Lung microvascular endothelial cell (primary cell): ENCODE measurements at places on chromosomes 12 and 14. TPM values are rescaled to one million over a fixed set of nuclear protein-coding genes. Genes with fewer than 3 reads are reported as not detected.
A peak's percentile ranks its signal among the peaks of the same experiment; 100 is the strongest.

DNA sequence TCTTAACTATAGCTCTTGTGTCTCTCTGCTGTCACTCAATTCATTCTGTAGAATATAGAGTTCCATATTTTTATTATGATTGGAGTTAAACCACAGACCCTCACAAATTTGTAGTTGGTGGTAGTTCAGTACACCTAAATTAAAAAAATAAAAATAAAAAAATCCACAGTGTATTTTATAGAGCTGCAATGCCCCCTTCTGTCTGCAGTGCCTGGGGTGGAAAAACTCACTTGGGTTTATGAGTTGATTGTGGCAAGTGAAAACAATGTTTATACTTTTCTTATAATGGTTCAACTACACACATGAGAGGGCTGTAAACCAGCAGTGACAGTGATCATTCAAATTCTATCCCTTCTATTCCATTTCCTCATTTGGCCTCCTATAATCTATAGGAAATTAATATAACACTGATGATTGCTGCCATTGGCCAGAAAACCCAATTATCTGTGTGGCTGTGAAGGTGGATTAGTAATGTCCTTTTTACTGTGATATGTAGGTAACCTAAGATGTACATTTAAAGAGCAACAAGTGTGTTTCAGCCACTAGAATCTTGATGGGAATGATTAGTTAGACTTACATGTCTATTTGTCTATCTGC lies 166.9 kb upstream of the LRIG3 start:
- DNase-seq, result peak; percentile 46

GRCh38 chr12:69383074-69383473 lies 23.5 kb downstream of the YEATS4 start:
- DNase-seq, result no peak

- DNase-seq, result no peak
Observed at GRCh38 chr12:43362910-43363694, 188.9 kb downstream of the ADAMTS20 start.

DNA sequence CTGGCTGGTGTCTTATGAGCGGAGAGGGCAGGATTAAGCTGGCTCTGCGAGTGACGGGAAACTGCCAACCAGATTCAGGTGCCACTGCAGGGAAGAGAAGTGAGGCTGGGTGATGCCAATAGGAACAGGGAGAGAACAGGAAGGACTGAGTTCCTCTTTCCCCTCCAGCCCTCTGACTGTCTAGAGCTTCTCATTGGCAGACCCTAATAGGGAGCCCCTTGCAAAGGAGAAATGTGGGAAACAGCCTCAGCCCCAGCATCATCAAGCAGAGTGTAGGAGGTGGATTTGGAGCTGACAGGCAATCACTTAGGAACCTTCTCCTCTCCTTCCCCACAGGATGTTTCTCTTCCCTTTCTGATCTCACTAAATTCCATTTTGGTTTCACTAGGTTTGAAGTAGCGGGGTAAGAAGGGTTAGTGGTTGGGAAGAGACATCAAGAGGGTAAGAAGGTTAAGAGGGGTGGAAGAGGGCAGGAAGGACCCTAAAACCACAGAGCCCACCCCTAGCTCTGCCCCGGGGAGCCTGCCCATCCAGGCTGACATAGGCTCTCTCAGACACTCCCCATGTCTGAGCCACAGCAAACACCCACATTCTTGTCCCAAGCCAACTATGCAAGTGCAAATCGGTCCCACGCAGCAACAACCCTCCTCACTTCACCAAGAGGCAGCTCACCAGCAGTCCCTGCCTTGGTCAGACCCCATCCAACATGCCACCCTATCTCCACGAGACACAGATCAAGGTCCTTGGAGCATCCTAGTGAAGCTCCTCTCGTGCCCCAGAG lies 111.1 kb downstream of the STAB2 start:
- no peak for DNase-seq

DNA sequence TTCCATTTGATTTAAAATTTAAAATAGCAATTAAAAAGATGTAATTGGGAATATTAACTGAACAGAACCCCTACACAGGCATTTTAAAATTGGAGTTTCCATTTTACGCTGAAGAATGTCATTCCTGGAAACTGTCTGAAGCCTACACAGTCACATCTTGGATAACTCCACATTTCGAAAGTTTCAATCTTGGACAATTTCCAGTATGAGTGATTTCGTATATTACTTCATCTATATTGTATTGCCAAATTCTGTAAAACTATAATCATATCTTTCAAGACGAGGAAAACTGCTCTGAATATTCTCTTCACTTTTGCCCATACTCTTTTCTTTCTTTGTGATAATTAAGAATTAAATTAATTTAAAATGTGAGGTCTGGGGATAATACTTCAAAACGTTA lies 194.2 kb upstream of the ABCD2 start:
- DNase-seq, result no peak

- no peak for DNase-seq
Observed at GRCh38 chr14:75933712-75934296, 48.0 kb downstream of the TGFB3 start.

DNA sequence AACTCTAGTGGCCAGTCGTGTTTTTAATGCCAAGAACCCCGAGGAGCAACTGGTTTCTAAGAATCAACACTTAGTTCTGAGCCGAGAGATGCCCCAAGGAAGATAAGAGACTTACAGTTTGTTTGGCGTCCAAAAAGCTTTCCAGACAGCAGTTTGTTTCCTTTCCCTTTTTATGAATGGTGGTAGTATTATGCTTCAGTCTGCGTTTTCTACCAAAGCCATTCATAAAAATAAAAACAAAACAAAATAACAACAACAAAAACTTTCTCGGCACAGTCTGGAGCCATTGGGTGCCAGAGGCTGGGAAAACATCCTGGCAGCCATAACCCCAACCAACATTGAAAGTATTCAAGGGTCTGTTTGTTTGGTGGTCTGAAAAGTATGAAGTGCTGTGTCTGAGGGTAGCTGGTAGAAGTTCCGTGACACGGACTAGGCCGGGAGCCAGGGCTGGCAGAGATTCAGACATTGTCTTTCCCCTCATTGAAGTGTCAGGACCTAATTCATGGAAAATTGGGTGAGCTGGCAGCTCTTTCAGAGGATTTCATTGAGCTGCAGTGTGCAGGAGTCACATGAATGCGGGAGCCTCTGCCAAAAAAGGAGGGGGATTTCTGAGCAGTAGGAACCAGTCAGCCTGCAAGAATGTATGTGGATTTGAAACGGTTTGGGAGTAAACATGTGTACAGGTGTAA lies 124.2 kb downstream of the HMGA2 start:
- peak; percentile 100 for DNase-seq

- DNase-seq, result no peak
Observed at GRCh38 chr12:1911598-1912575, 6.6 kb downstream of the CACNA2D4 start.

GRCh38 chr12:50220363-50220995 lies 53.3 kb upstream of the CERS5 start:
- peak; percentile 67 for DNase-seq

DNA sequence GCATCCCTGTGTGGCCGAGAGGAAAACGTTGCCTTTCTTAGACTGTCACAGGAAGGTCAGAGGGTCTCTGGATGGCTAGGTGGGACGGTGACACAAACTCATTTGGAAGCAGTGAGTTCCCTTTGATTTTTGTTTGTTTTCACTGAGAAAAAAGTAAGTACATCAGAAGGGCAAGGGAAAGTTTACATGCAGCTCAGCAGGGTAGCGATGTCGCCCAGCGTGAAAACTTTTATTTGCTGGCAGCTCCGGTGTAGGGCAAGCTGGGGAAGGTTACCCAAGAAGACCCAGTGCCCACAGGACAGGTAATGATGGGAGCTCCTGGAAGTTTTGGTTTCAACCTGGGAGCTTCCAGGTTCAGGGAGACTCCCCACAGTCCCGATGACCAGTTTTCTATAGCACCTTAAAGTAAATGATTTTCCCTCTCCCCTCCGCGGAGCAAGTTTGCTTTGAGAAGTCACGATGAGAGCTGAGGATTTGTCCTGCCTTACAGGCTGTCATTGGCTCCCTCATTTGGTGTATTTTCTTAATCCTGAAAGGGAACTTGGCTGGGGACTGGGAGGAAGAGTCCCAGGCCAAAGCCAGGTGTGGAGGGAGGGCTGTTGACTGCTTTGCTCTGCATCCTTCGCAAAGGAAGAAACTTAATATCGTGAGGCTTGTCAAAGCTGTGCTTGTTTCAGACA lies 64.7 kb upstream of the ESRRB start:
- no peak for DNase-seq

DNA sequence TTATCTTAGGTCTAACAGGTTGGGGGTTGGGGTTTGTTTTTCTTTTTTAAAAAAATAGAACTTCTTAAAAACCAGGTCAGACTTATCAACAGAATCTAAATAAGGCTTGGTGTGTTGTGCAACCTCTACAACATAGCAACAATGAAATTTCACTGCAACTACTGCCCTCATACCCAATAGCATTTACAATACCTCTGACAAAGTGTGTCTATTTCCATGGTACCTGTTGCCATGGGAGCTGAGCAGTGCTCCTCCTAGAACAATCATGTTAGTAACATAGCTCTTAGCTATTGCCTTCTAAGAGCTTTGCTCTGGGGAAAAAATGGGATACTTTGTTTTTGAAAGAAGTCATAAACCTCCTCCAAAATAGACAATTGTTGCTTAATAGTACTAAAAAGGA lies 103.3 kb upstream of the CCDC175 start:
- no peak for DNase-seq

- no peak for DNase-seq
Observed at GRCh38 chr14:102178806-102179205, 39.1 kb downstream of the WDR20 start.

DNA sequence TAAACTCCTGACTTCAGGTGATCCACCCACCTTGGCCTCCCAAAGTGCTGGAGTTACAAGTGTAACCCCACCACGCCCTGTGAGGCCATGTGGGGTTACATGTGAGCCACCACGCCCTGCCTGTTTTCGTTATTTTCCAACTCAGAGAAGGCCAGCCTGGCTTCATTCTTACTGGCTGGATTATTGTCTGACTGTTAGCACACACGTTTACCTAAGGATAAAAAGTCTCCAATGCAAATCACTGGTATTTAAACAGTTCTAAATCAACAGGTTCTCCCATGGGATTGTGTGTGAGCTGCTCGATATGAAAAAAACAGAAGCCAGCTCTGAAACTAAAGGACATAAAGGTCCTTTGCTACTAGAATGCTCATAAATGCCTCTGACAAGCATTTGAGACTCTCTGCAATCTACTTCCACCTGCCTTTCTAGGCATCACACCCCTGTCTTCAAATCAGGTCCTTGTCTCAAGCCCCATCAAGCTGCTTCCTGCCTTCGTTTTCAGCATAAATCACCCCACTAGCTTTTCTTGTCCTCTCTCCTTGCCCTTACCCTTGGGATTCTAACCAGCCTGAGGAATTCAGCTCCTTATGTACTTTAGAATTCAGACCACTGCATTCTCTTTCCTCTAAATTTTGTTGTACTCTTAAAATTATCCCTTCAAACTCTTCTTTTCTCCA lies 265.0 kb downstream of the DUSP6 start:
- DNase-seq, result no peak

DNA sequence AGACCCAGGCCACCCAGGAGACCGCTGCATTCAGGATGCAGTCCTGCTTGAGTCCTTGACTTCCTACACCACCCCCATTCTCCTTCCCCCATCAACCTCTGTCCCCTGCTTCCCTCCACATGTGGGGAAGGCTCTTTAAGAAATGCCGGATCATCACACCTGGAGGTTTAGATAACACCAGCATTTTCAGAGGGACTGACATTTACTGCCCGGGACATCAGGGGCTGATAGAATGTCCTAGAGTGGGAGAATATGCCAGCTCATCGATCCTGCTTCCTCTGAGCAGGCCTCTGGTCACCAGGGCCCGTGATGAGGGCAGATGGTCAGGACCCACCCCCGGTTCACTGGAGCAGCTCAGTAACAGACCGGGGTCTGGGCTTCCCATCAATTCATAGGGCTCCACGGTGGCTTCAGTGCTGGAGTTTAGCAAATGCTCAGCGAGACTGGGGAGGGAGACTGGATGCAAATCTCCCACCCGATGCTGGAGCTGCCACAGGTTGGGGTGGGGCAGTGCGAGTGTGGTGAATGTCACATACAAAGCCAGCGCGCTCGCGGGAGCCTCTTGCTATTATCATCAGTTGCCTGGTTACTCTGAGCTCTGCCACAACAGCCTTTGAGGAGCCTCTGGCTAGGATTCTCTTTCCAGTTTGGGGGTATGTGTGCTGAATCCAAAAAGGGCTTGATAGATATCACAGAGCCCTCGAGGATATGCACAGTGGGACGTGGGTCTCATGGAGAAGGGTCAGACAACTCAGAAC lies 111.6 kb downstream of the RBM19 start:
- DNase-seq, result no peak

- DNase-seq, result no peak
Observed at GRCh38 chr12:51954561-51955361, 3.3 kb downstream of the ACVR1B start.

DNA sequence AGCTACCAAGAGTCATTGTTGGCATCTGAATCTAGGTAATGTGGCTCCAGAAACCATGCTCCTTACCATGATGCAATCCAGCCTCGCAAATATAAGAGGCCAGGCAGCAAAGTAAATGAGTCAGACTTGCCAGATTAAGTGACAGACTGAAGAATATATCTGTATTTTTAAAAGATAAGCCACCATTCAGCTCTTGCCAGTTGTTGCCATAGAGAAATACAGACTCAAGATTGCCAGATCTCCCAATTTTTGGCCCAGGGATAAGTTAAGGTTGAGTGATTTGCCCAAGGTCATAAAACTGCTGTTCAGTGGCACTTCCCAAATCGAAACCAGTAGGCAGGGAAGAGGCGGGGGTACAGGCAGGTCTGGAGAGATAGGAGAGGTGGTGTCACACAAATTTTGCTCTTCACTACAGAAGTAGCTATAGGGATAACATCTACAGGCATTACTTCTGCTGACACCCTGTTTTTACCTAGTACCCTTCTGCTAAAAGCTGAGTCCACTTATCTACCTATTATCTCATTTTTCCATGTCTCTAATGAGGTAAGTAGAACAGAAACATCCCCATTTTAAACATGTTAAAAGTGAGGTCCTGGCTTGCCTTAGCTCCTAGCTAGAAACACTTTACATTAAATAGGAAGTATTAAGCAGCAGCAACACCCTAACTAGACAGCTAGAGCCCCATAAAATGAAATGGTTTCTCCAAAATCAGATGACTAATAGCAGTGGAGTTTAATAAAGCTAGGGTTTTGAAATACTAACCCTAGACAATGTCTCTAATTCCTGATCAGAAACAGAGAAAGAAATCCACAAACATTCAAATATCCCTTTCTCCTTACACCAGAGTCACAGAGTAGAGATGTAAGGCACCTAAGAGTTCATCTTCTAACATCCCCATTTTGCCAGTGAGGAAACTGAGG lies 19.5 kb downstream of the DCAF5 start:
- peak; percentile 65 for DNase-seq

The ABHD12B gene
- total RNA-seq, result not detected in 2 replicates

The MIA2 gene
- 8.7 and 17.3 TPM in 2 replicates for total RNA-seq

The FAM90A1 gene
- total RNA-seq, result under 0.01 TPM in 1 of 2 replicates, not detected in the other

The TAS2R46 gene
- 0.65 and 0.79 TPM in 2 replicates for total RNA-seq

The USP44 gene
- total RNA-seq, result 0.87 and 1.8 TPM in 2 replicates

The PROX2 gene
- not detected in 2 replicates for total RNA-seq

The CLEC2D gene
- total RNA-seq, result 0.99 and 1.3 TPM in 2 replicates

The MNAT1 gene
- total RNA-seq, result 23.0 and 26.8 TPM in 2 replicates
